ENCODE measurements at places on chromosomes 5 and 9. TPM values are rescaled to one million over a fixed set of nuclear protein-coding genes. Genes with fewer than 3 reads are reported as not detected.

DNA sequence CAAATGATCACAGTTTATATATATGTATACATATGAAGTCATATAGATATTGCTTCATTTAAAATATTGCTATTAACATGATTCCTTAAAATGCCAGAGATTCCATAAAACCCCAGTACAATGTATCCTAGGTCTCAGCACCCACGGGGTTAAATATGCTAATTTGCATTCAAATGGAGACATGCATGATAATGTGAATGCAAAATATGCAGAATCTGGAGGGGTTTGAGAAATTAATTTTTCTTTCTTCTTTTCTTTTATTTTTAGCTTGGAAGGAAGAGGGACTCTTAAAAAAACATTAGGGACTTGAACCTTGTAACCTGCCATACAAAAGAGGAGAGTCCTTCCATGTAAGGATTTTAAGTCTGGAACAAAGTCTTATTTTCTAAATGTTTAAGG lies 211.9 kb downstream of the MEF2C start:
- no peak for DNase-seq

DNA sequence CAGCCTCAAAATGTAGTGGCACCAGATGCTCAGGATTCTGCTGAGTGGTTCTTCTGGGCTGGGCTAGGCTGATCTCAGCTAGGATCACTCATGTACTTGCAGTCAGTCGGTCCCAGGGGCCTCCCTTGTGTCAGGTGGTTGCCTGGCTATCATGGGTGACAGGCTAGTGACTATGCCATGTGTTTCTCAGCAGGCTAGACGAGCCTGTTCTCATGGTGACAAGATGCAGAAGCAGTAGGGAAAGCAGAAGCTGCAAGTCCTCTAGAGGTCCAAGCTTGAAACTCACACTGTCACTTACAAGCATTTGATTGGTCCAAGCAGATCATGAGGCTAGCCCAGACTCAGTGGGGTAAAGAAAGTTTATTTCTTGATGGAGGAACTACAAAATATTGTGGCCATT lies 15.2 kb upstream of the KCNMB1 start:
- no peak for DNase-seq

- DNase-seq, result no peak
Observed at GRCh38 chr5:3312299-3312698, 283.3 kb upstream of the IRX1 start.

DNA sequence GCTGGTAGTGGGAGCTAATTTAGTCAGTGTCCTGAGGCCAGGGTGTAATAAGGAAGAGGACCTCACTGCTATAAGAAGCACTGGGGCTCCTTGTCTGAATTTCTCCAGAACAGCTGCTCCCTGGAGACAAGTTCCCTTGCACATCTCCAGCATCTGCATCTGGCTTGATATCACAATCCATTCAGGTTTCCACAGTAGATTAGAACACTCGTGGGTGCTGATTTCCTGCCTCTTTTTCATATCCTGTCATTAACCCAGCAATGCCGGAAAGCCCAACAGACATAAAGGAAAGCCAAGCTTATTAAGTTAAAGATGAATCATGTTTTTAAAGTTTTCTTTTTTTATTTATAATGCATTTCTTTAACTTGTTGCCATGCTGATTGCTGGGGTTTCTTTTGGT lies 232.3 kb upstream of the WWC1 start:
- no peak for DNase-seq

PLEKHG4B gene
- 0.04 TPM for polyA plus RNA-seq

DNA sequence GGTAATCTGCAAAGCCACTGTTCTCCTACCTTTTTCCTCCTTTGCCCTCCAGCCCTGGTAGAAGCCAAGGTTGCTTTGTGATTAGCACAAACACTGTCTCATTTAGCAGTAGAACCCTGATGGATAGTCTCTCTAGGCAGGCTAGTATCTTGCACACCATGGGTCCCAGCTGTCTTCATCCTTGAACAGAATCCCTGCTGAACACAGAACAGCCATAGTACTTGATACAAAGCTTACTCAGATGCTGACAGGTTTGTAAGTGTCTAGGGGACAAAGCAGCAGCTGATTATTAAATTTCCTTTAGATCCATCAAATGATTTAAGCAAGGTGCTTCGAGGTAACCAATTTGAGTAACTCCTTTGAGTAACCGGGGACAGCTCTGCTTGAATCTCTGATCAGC lies 163.7 kb upstream of the PPP1R2B start:
- no peak for DNase-seq

RASGRF2 gene
- 0.23 TPM for polyA plus RNA-seq

- no peak for DNase-seq
Observed at GRCh38 chr9:967436-967835, 9.0 kb upstream of the DMRT3 start.

DNA sequence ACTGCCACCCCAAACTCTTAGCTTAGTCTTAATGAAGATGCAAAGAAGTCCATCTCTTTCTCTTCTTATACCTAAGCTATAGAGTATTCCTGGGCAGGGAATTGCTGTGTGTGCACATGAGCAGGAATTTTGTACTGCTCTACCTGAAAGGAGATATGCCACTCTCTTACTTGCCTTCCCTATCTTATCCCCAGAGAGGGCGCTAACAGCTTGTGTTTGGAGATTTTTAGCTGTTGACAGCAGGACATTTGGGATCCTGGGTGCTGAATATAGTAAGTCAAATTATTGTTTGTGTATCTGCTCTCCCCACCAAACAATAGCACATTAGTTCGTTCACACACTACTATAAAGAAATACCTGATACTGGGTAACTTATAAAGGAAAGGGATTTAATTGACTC lies 159.5 kb downstream of the GABRG2 start:
- DNase-seq, result no peak

DNA sequence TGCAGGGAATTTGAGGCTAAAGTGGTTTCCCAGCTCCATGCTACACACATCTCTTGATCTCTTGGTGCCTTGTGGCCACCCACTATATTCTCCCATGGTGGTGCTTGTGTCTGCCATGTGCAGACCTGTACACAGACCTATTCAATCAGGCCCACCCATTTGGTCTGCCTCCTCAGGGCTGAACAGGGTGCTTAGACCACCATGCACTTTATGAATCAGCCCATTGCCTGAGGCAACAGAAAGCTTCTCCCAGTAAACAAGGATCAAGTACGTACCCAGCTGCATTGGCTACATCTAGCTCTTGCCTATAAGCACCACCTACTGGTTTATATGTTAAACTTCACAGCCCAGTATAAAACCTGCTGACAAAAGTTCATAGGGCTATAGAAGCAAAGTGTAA lies 664.3 kb upstream of the EDIL3 start:
- no peak for DNase-seq

All from sigmoid colon (tissue), 7 donors.